IMR-90 (cell line): ENCODE measurements at places on chromosomes 11 and 22. TPM values are rescaled to one million over a fixed set of nuclear protein-coding genes. Genes with fewer than 3 reads are reported as not detected.

Gene BAIAP2L2
- 0.18 and 0.28 TPM in 2 replicates for total RNA-seq

DNA sequence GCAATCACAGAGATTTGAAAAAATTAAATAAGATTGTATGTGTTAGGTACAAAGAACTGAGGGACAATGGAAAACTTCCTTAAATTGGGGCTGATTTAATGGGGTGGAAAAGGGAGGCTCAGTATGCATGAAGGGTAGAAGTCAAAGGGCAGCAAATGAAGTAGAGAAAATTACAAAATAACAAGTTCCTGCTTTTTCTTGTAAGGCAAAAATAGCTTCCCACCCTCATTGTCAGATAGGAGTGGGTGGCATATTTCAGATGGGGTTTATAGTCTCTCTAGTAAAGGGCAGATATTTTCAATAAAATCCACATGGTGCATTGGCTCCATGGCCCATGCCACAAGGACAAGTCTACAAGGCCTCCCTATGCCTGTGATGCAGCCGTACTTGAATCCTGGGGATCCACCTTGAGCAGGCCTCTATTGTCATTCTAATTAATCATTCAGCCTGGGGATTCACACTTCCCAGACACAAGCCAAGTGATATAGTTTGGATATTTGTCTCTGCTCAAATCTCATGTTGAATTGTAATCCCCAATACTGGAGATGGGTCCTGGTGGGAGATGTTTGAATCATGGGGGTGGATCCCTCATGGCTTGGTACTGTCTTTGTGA lies 36.7 kb upstream of the SESN3 start:
- DNase-seq = no peak

DNA sequence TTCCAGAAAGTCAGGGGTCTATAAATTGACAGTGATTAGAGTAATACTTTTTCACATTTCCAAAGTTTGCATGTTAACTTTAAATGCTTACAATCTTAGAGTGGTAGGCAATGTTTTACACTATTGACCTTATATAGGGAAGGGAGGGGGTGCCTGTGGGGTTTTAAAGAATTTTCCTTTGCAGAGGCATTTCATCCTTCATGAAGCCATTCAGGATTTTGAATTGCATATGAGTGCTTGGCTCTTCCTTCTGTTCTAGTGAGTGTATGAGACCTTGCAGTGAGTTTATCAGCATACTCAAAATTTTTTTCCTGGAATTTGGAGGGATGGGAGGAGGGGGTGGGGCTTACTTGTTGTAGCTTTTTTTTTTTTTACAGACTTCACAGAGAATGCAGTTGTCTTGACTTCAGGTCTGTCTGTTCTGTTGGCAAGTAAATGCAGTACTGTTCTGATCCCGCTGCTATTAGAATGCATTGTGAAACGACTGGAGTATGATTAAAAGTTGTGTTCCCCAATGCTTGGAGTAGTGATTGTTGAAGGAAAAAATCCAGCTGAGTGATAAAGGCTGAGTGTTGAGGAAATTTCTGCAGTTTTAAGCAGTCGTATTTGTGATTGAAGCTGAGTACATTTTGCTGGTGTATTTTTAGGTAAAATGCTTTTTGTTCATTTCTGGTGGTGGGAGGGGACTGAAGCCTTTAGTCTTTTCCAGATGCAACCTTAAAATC lies 5.3 kb downstream of the MALAT1 start:
- peak; percentile 59 for DNase-seq

- no peak for DNase-seq
Observed at GRCh38 chr11:69941546-69942332, 122.5 kb upstream of the FGF3 start.

- no peak for DNase-seq
Observed at GRCh38 chr22:21015466-21016006, 571 bp downstream of the P2RX6 start.
